ENCODE measurements at places on chromosomes 1 and 21.

GRCh38 chr1:54475357-54475881, 69.2 kb upstream of the SSBP3 start:
- DNase-seq: no peak

DNA sequence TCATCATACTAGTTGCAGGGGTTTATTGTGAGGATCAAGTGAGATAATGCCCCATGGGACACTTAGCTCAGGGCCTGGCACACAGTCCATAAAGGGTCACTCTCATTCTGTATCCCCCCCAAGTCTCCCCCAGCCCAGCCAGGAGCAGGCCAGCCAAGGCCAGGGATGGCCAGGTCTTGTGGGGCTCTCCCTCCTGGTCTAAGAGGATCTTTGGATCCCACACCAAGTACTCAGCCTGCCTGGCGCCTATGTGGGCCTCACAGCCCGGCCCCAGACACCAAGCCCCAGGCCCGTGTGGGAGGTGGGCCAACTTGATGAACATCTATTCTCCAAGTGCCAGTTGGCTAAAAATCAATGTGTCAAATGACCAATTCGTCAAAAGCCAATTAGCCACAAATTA, 117.8 kb downstream of the GLIS1 start:
- DNase-seq: no peak

GRCh38 chr1:153763365-153764225, 11.6 kb upstream of the SLC27A3 start:
- no peak for DNase-seq

- DNase-seq: no peak
Measured at GRCh38 chr1:34054920-34055319, 110.1 kb downstream of the CSMD2 start.

DNA sequence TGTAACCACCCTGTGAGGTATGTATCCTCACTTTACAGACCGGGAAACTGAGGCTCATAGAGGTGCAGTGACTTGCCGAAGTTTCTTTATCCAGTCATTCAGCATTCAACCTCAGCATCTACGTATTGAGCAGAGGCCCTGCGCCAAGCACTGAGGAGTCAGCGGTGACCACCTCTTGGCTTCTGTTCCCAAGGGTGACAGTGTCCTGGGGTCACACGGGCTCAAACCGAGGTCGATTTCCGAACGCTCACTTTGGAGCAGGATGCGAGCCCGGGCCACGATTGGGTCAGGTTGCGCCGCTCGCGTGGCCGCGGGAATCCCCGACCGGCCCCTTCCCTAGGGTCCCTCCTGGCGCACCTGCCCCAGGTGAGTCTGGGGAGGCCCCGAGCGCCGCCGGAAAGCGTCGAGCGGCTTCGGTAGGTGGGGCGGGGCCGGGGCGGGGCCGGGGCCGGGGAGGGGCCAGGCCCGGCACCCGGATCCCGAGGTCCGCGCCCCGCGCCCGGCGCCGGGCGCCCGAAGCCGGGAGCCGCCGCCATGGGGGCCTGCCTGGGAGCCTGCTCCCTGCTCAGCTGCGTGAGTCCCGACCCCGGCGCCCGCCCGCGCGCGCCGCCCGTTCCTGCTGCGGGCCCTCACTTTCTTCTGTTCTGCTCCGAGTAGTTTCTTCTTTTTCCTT, at the start of gene SERINC2:
Gene SERINC2, plus strand, starts transcription at position 482 of the 673 bp plus-strand sequence. Its CDS starts 53 bp downstream, at position 535.
- no peak for DNase-seq

GRCh38 chr1:167599957-167600581, 30.0 kb upstream of the RCSD1 start:
- DNase-seq: peak; percentile 79

- no peak for DNase-seq
Measured at GRCh38 chr1:163144418-163144817, 58.3 kb downstream of the RGS5 start.

- DNase-seq: no peak
Measured at GRCh38 chr1:207836591-207837347, 74.2 kb downstream of the CD34 start.

GRCh38 chr21:14956807-14957206, 108.0 kb downstream of the NRIP1 start:
- peak; percentile 3 for DNase-seq

DNA sequence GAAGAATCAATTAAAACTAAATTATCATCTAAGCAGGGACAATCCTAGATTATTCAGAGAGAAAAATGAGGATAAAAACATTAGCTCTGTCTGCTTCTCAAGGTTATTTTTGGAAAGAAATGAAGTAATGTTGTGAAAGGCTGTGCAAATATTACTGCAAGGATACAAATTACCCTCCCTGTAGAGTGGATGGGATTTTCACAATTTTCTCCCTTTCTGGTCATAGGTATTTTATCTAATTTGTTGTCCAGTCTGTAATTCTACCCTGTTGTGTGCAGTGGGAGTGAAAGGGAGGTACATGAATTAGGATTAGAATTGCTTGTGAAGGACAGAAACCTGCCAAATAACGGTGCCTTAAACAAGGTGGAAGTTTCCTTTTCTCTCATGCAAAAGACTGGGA, 54.7 kb downstream of the MAP3K7CL start:
- no peak for DNase-seq

DNA sequence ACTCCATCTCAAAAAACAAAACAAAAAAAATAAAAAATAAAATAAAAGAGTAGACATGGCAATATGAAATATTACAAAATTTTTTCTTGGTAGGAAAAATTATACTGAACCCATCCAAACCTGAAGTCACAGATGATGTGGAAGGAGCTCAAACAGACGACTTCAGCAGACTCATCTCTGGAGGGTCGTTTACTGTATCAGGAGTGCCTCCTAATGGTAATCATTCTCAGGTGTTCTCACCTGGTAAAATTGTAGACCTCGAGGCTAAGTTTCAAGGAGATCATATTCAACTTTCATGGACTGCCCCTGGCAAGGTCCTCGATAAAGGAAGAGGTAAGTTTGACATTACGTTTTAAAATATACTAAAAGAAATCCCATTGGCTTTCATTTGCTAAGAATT, 54.3 kb upstream of the SH3GLB1 start:
- no peak for DNase-seq

DNA sequence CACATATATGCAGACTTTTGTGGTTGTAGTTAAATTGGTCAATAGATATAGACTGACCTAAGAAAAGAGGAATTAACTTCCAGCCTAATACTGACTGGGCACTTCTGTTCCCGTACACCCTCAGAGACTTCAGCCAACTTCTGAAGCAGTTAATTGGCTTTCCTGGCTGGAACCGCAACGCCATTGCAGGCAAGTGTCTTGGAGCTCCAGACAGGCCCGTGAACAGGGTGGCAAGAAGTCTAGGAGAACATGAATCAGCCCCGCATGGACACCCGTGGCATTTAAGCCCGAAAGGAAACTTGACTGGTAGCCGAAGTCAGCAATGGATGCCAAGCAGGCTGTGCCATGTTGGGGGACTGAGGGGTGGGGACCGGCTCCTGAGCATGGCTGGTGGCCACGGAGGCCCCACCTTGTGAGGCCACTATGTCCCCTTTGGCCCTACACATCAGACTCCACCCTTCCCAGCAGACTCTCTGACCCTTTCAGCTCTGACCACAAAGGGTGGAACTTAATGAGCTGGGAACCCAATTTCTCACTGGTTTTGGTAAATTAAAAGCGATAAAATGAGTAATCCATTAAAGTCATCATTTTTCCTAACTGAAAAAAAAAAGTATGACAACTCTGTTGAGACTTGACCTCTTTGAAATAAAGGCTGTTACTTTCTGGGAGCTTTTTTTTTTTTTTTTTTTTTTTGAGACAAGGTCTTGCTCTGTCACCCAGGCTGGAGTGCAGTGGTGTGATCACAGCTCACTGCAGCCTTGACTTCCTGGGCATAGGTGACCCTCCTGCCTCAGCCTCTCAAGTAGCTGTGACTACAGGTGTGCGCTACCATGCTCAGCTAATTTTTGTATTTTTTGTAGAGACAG, 54.1 kb downstream of the RUNX1 start:
- DNase-seq: no peak

- DNase-seq: no peak
Measured at GRCh38 chr1:20900056-20900455, 112.9 kb upstream of the HP1BP3 start.

- DNase-seq: no peak
Measured at GRCh38 chr21:46477765-46478164, 19.1 kb downstream of the DIP2A start.

GRCh38 chr1:88678405-88678804, 5.7 kb upstream of the PKN2 start:
- no peak for DNase-seq

DNA sequence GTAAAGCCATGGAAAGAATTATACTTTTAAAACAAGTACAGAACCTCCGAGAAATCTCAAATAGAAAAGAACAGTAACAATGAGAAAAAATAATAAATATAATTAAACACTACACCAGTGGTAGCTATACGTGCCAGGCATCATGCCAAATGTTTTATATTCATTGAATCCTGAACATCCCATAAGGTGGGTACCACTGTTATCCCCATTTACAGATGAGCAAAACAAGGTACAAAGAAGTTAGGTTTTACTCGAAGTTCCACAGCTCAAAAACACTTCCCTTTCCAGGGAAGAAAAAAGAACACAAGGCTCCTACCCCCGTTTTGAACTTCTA, 33.4 kb downstream of the JAK1 start:
- DNase-seq: no peak

DNA sequence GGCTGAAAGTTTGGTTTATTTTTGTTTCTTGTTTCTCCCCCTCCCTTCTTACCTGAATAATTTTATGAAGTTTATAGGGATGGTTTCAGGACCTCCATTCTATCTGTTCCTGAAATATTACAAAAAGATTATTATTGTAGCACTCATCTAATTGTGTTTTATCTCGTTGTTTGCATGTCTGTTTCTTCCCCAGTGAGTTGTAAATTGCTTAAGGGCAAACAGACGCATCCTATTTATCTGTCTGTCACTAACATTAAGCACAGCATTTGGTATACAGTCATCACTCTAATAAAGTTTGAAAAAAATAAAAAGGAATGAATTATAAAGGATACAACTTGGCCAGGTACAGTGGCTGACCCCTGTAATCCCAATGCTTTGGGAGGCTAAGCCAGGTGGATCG, 123.5 kb downstream of the LRRC7 start:
- no peak for DNase-seq

DNA sequence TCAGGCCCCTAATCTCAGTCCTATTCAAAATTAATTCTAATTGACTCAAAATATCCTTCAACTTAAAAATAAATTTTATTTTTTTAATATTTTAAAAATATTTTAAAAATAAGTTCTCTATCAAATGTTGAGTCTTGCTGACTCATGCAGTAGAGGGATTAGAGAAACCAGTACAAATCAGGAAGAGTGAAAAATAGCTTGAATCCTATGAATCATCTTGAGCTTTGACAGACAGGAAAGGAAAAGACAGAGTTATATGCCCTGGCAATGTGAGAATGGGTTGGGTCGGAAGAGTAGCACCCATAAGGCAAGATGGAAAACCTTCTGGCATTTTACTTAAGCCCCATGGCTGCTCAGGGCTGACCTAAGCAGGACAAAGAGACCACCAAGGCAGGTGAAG, 346.6 kb upstream of the RUNX1 start:
- peak; percentile 52 for DNase-seq

DNA sequence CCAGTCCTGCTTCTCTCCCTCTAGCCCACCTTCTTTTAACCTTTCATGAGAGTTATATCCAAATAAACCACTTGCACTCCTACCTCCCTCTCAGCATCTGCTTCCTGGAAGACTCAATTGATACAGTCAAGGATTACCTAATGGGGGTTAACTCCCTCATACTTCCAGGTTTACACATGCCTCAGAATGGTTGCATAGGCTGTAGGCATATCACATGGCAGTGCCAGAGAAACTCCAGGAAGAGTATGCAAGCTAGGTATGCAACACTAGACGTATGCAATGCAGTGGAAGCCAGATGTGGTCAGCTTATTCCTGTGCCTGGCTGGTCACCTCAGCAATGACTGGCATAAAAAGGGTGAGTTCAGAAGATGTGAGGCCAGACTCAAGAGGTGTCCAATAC, 32.7 kb upstream of the VANGL1 start:
- no peak for DNase-seq

DNA sequence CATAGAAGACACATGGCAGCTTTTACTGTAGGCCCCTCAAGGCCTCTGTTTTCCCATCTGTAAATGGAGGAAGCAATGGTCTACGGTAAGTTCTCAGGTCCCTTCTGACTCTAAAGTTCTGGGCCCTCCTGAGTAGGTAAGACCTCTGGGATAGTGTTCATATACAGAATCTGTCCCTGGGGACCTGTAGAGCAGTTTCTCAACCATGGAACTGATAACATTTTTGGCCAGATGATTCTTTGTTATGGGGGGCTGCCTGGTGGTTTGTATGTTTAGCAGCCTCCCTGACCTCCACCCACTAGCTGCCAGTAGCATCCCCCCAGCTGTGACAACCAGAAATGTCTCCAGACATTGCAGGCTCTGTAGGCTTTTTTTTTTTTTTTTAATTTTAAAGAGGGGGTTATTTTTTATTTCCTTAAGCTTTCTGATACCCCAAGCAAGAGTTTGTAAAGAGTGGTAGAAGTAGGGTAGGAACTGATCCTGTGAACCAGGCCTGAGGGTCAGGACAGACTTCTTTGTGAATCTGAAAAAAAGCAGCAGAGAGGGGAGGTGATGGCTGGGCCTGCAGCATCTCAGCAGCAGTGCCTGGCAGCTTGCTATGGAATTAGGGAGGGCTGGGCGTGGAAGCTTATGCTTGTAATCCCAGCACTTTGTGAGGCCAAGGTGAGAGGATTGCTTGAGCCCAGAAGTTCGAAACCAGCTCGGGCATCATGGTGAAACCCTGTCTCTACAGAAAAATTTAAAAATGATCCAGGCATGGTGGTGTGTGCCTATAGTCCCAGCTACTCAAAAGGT, 20.2 kb upstream of the TCEA3 start:
- DNase-seq: no peak

GRCh38 chr21:38170283-38170682, 86.5 kb upstream of the KCNJ15 start:
- peak; percentile 12 for DNase-seq

- no peak for DNase-seq
Measured at GRCh38 chr1:25513666-25514065, 29.7 kb upstream of the LDLRAP1 start.

- no peak for DNase-seq
Measured at GRCh38 chr1:80427881-80428280, 1372.9 kb upstream of the ADGRL2 start.

- DNase-seq: no peak
Measured at GRCh38 chr1:210434223-210434622, 105.5 kb downstream of the HHAT start.

DNA sequence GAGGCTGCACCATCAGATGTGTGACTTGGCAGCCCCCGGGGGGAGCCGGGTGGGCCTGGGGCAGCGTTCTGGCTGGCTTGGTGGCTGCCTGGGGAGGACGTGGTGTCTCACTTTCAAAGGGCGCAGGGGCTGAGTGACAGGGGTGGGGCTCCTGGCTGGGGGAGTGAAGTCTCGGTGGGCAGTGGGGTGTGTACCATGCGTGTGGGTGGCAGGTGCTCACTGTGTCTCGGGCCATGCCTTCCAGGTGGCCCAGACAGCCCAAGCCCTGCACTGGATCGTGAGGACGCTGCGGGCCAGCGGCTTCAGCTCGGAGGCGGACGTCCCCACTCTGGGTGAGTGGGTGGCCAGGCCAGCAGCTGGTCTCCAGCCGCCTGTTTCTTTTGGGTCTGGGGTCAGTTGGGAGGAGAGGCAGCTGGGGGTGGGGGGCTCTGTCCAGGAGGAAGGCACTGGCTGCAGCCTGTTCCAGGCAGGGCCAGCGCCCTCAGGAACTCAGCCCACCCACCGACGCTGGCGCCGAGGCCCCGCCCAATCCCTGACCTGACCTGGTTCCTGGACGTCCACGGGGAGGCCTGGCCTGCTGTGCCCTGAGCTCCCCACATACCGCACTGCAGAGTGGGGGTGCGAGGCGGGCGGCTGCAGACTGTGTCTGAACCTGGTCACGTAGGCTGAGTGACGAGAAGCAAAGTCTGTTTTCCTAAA, 30.6 kb upstream of the LRRC3 start:
- no peak for DNase-seq

GRCh38 chr21:21740207-21740606, 742.0 kb downstream of the NCAM2 start:
- no peak for DNase-seq

All from common myeloid progenitor, CD34-positive (primary cell).